Activated T-helper 1 cell treated with anti-CD3 and anti-CD28 coated beads, Interleukin-12 subunit alpha, Interleukin-12 subunit beta, Interleukin-2, Interleukin-4 antibody, amounts not matched to agents 30 ng/mL and 10 ng/mL and 1 ng/mL, durations not matched to agents 14 hours and 24 hours and 36 hours (primary cell): ENCODE measurements at places on chromosomes 12 and 14. TPM values are rescaled to one million over a fixed set of nuclear protein-coding genes. Genes with fewer than 3 reads are reported as not detected.
A peak's percentile ranks its signal among the peaks of the same experiment; 100 is the strongest.

GRCh38 chr14:54902521-54903420 lies at the start of gene GCH1:
Gene GCH1, minus strand, starts transcription at chr14:54902826. Its CDS starts 163 bp downstream, at chr14:54902663.
- peak; percentile 81 for DNase-seq

Gene MVK
- 14.2 and 15.8 TPM in 2 replicates for total RNA-seq

Gene ZNF664
- total RNA-seq = 66.9 and 68.1 TPM in 2 replicates

DNA sequence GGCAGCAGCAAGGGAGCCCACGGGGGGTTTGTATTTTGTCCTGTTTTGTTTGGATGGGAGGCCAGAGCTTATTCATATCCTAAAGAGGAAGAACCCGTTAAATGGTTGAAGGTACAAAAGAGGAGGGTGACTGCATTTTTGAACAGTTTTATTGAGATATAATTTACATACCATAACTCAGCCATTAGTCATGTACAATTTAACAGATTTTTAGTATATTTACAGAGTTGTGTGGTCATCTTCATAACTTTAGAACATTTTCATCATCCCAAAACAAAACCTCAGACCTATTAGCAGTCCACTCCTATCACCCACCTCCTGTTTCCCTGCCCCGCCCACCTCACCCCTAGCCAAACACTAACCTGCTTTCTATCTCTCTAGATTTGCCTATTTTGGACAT lies 12.6 kb downstream of the NRDE2 start:
- DNase-seq = no peak

Gene AVPR1A
- total RNA-seq = not detected in 2 replicates

Gene SOCS2
- total RNA-seq = 28.2 and 28.8 TPM in 2 replicates

DNA sequence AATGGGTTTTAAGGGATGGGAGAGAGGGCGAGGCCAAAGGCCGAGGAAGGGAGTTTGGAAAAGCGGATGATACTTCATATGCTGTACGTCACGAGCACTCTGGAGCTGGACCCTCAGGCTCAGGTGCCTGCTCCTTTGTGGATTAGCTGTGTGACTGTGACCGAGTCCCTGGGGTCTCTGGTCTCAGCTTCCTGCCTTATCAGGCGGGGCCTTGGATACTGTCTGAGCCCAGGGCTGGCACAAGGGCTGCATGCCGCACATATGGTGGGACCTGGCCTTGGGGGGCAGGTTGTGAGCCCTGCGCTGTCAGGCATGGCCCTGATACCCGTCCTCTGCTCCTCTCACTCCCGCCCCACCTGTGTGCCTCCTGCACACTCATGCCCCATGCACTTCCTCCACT lies 95.3 kb downstream of the ADGRD1 start:
- no peak for DNase-seq

Gene ACSS3
- total RNA-seq = not detected in 2 replicates

DNA sequence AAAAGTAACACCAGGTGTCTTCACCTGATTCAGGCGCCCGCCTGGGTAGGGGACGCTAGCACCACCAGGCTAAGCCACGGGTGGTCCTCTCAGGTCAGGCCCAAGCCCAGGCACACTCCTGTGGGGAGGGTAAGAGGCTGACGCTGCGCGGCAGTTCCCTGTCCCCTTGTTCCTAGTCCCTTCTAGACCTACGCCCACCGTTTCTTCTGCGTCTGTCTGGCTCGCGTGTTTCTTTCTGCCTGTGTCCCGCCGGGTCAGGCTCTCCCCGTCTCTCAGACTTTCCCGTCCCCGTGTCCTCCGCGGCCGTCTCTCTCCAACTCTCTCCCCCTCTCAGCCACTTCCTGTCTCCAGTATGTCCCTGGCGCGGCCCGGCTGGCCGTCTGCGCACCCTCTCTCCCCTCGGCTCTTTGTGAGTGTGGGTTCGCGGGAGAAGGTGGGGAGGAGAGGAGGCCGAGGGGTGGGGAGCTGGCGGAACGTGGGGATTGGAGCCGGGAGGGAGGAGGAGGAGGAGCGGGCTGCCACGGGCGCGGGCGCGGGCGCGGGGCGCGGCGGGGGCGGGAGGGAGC lies 3.1 kb upstream of the TNS2 start:
- DNase-seq = peak; percentile 42

DNA sequence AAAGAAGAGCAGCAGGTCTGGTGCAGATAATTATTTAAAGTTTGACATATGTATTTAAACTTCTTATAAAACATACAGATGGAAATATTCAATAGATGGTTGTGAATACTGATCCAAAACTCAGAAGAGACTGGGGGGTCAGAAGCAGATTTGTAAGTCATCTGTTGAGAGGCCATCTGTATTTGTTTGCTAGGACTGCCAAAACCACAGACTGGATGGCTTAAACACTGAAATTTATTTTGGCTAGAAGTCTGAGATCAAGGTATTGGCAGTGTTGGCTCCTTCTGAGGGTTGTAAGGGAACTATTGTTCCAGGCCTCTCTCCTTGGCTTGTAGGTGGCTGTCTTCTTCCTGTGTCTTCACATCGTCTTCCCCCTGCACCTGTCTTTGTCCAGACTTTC lies 153.9 kb downstream of the LRRK2 start:
- no peak for DNase-seq

DNA sequence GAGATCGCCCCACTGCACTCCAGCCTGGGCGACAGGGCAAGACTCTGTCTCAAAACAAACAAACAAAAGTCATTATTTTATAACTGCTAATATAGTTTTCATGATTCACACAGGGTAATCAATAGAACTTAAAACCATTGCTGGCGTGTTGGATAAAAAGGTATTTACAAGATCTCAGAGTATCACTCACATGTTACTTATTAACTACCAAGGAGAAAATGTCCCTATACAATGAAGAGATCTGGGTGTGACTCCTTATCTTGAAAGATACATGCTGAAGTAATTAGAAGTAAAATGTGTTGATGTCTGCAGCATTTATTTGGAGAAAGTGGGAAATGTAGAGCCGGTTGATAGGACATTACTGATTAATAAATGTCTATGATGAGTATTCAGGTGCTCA lies 57.3 kb upstream of the PIK3C2G start:
- DNase-seq = no peak

- DNase-seq = no peak
Observed at GRCh38 chr12:27305673-27306456, 26.8 kb upstream of the BMAL2 start.

DNA sequence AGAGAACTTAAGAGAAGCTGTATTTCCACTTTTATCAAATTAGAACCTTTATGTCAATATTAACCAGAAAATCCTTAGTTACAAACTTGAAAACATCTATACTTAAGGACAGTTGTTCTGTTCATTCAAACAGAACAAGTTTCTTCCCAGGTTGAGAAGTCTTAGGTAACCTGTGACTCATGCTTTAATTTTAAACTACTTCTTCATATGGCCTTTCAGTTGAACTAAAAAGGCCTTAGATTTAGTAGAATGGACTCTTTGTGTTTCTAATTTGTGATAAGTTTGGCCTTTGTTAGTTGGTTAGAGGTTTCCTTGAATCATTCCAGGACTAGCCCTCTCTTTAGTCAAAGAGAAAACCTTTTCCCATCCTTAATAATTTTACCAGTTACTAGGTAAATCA lies 274.2 kb downstream of the FUT8 start:
- no peak for DNase-seq

DNA sequence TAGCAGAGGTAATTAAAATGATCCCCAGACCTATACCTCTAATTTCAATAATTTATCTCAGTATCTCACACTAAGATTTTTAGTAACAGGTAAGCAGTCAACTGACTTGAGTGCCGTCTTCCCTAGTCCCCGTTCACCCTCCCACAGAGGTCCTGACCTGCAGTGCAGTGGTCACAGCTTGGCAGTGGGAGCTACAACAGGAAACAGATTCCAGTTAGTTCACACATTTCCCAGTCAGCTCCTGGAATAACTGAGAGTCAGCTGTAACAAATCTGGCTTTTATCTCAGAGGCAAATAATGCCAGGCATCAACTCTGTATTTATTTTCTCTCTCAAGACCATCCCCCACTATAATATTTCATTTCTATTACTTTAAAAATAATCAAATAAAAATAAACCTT lies 308.2 kb downstream of the ATP23 start:
- no peak for DNase-seq

GRCh38 chr12:4938900-4939299 lies 29.2 kb downstream of the KCNA1 start:
- DNase-seq = no peak

GRCh38 chr12:9651265-9651729 lies 18.2 kb upstream of the CLEC2D start:
- peak; percentile 62 for DNase-seq

GRCh38 chr14:104852280-104852663 lies 12.8 kb upstream of the CEP170B start:
- no peak for DNase-seq

DNA sequence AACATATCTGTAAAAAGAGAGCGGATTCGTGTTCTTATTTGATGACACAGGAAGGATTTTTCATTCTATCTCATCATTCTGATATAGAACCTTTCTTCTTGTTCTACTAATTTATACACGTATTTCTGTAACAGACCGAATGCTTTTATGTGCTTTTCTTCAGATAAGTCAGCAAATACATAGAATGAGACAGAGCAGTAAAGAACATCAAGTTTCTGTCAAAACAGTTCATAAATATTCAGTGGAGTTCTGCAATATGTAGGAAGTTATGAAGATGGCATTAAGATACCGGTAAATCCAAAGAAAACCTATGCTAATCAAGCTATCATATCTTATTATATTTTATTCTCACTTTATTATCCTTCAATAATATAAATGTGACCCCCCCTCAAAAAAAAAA lies 280.6 kb downstream of the EGLN3 start:
- no peak for DNase-seq

DNA sequence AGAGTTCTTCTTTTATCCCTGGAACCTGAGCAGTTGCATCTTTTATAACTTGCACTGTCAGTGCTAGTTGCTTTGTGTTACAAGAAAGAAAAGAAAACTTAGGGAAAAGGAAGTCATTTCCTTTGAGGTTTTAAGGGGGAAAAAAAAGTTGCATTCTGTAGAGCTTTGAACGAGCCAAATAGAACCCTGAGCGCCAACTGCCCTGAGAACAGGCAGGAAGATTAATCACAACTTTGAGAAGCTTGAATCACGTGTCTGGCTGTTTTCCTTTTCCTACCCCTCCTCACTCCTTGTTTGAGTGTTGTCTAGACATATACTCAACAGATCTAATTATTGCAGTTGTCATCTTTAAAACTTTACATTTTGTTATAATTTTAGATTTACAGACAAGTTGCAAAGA lies 12.5 kb downstream of the PCNX1 start:
- no peak for DNase-seq

- DNase-seq = no peak
Observed at GRCh38 chr14:68458840-68459469, 333.9 kb downstream of the ZFP36L1 start.

- no peak for DNase-seq
Observed at GRCh38 chr12:116323406-116324386, 46.2 kb upstream of the MED13L start.

- DNase-seq = no peak
Observed at GRCh38 chr14:61102549-61103466, 121.8 kb downstream of the SLC38A6 start.

- DNase-seq = no peak
Observed at GRCh38 chr12:120739821-120740613, 14.4 kb downstream of the ACADS start.

GRCh38 chr12:95908573-95908972 lies 33.8 kb downstream of the CCDC38 start:
- DNase-seq = no peak
